ENCODE measurements at places on chromosomes 1 and 21.
A peak's percentile ranks its signal among the peaks of the same experiment; 100 is the strongest.

- no peak for DNase-seq
Measured at GRCh38 chr1:233016798-233017197, 66.4 kb downstream of the NTPCR start.

DNA sequence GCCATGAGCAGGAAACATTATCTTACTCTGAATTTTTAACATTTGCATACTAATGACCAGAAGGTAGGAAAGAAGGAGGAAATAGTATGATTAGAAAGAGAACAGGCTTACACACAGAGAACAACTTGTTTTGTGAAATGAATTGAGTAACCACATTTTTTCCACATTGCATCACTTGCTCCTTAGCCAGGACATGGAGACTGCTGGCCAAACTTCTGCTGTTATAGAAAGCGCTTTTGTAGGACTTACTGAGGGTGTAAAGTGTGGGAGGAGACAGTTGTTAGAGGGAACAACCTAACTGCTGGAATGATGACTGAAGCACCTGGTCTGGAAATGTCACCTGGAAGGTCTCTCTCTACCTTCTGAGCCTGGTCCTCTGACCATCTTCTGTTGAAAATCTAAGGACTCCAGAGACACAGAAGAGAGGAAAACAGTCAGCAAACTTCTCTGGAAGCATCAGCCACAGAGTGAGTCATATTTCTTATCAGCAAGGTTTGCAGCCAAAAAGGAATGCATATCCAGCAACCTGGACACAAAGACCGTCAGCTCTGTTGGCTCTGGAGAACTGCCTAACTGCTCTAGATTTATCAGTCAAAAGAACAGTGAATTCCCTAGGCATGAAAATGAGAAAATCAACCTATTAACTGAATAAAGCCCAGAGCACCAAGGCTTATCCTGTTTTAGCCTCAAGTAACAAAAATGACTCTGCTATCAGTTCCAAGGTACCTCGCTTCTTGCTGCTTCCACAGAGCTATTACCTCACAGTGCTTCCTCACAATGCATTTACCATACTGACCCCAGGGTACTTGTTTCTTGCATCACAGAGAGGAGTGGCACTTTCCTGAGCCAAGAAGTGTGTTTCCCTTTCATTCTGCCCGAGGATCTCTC is 88.0 kb upstream of the SLFNL1 start:
- DNase-seq, result peak; percentile 54

DNA sequence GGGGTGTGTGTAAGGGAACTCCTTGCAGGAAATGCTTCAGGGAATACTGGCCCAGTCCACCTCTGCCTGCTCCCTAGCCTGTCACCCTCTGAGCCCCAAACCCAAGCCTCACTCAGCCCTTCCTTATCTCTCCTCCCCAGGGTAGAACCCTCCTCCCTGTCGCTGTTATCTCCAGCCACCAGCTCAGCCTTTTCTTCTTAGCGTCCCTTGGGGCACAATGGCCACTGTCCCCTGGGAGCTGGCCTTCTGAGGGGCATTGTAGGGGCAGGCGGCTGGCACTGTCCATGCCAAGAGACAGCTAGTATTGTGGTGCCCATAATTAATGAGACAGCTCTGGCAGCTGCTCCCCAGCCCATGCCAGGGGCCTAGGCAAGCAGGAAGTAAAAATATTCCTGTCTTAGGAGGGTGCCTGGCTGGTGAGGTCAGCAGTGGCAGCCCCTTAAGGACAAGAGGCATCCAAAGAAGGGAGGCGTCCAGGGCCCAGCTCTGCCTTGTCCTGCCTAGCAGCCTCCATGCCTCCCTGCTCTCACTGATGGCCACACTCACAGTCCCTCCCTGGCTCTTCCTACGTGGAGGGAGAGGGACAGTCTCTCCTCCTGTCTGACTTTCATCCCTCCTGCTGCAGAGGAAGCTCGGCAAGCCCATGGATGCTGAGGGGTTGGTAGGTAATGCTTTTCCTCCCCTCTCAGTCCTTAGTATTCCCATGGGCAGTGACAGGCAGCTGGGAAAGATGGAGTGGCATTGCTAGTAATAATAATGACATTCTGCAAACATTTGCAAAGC is 37.5 kb downstream of the KCNQ4 start:
- DNase-seq, result no peak

DNA sequence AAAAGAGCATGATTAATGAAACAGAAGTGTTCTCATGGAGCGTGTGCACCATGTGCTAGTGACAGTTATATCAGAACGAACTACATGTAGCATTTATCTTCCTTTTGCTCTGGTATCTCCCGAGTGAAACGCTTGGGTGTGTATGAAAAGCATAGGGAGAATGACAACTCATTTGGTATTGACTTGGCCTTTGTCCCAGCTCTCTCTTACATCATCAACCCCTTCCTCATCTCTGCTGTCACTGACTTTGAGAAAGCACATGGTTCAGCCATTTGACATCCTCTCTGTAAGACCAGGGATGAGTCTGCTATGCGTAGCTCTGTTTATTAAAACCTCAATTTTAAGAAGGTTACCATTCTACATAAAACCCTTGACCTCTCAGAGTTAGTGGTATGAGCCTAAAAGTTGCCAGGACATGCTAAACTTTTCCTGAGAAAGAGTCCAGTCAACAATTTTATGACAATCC is 201.0 kb downstream of the NRIP1 start:
- no peak for DNase-seq

DNA sequence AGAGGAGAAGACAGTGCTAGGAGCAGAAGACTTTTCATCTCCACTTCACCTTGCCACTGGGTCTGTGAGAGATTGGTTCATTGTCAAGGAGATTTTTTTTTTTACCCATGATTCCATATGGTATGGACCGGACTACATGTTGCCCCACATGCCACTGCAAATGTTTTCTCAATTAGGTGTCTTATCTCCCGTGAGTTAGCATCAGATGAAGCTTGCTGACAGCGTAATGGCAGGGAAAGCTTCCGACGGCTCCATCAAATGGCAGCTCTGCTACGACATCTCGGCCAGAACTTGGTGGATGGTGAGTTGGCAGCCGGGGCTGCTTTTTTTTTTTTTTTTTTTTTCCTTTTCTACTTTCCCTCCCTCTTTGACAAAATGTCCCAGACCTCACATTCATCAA is 217.2 kb upstream of the NFIA start:
- DNase-seq, result no peak

DNA sequence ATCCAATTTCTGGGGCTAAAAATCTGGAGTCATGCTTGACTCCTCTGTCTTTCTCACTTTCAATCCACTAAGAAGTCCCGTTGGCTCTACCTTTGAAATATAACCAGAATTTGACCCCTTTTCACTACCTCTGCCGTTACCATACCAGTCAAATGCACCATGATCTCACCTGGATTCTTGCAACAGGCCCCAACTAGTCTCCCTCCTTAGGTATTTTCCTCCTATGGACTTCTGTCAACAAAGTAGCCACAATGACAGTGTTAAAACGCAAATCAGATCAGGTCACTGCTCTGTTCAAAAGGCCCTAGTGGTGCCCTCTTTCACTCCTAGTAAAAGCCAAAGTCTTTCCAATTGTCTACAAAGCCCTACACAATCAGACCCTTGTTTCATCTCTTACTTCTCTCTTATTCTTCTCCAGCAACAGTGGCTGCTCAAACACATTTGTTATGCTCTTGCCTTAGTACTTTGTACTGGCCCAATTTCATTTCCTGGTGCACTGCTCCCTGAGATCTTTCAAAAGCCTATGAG is 35.7 kb upstream of the AGL start:
- DNase-seq, result no peak

DNA sequence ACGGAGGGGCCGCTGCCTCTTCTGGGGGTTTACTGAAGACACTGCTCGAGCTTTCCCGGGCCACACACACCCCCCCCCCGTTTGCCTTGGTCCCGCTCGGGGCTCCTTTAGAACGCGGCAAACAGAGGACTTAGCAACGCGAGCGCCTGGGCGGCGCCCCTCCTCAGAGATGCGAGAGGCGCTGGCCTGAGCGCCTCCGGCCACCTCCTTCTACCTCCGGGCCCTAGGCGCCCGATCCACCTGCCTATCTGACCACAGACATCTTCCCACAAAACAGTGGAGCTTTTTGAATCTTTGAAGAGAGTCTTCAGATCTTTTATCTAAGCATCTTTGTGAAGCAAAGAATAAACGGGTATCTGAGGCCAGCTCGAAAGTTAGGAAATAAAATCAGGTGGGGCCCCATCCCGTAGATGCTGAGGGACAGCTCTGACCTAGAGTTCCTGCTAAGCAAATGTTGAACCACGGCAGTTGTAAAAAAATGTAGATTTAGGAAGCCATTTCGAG is 436 bp upstream of the TTLL7 start:
- peak; percentile 70 for DNase-seq

GRCh38 chr1:27071049-27071416 is 58.4 kb upstream of the TENT5B start:
- no peak for DNase-seq

DNA sequence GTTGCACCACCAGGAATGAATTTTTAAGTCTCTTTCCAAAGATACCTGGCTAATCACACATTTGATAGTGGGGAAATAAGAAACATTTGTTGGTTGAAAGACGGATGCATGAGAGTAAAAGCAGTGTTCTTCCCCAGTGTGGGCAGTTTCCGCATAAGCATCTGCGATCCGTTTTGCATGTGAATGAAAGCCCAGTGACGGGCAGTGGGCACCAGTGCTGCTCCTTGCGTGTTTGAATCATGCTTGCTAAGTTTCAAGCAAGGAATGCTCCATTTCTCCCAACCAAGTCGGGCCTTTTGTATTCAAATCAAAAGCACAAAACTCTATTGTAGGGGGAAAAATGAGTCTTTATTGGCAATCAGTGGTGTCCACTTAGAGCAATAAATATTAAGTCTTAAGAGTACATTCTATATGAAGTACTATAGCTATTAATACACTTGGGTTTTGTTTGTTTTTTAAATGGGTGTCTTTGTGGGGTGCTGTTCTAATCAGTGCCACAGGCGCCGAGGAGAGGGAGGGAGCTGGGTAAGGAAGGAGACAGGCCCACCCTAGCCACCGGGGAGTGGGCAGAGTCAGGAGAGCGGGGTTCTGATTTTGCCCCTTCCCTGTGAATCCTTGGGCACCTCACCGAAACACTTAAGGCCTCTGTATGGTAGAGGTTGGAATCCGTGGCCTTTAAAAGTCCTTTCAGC is 750 bp upstream of the PTGFRN start:
- no peak for DNase-seq

- no peak for DNase-seq
Measured at GRCh38 chr21:32278103-32278502, 746 bp downstream of the MIS18A start.

DNA sequence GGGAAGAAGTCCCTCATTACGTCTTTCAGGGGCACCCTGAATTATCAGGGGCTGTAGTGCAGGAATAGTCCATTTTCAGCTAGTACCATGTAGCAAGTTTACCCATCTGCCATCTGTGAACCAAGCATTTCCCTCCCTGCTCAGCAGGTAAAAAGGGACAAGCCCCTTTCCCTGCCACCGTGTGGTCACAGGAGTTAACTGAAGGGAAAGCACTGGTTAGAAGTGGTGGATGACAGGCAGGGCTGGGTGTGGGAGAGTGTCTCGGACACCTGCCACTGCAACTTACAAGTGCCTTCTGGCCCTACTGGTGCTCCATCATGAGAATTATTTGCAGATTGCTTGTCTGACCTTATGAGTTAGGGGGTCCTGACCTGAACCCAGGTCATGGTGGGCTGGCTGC is 32.0 kb upstream of the IGSF5 start:
- DNase-seq, result no peak

DNA sequence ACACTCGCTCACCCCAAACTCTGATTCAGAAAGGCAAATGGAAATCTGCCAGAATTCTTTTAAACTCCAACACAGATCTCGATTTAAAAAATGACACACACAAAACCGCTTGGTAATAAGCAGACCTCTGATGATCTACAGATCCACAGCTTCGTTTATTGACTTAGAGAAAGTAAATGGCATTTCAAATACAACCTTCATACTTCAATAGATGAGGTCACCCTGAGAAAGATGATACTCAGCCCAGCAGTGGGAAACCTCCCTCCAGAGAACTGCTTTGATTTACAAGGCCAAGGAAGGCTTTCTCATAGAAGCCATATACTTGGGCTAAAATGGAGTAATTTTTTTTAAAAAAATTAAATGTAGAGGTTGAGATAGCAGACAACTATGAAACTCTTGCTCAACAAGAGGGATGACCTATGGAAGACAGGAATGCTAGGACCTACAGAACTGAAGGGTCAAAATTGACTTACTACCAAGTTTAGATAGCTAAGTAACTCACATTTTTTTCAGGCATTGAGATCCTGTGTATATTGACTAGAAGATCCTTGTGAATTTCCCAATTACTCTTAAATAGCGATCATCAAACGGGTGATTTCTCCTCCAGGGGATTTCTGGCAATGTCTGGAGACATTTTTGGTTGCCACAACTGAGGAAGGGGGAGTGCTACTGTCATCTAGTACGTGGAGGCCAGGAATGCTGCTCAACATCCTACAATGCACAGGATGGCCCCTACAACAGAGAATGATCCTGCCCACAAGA is 143.9 kb downstream of the CLIC6 start:
- no peak for DNase-seq

- DNase-seq, result no peak
Measured at GRCh38 chr1:244344001-244344400, 107.7 kb downstream of the ADSS2 start.

DNA sequence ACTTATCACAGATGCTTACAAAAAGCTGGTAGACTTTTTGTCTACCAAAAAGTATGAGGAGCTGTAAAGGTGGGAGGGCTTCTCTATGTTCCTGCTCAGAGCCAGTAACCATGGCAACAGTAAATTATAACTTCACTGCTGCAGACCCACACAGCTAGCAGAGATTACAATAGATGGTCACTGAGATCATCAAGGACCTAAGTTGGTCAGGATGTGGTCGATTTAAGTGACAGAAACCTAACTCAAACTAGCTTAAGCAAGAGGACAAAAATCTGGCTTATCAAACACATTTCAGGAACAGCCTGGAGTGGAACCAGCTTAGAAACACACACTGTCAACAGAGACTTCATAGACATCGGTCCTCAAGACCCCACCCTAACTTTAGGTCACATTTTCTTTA is 113.4 kb upstream of the ATP1A1 start:
- DNase-seq, result no peak

GRCh38 chr1:100358210-100358609 is 5.9 kb downstream of the CDC14A start:
- no peak for DNase-seq

- no peak for DNase-seq
Measured at GRCh38 chr1:56644064-56644918, 823 bp upstream of the PRKAA2 start.

- no peak for DNase-seq
Measured at GRCh38 chr1:51819810-51820209, 58.7 kb downstream of the NRDC start.

- DNase-seq, result no peak
Measured at GRCh38 chr1:165327538-165327937, 29.0 kb downstream of the LMX1A start.
